ENCODE measurements at places on chromosomes 6 and 20. TPM values are rescaled to one million over a fixed set of nuclear protein-coding genes. Genes with fewer than 3 reads are reported as not detected.

ELMO2 gene
- 55.6 TPM for total RNA-seq

SLC22A3 gene
- total RNA-seq, result 6.7 TPM

COL19A1 gene
- not detected for total RNA-seq

CD40 gene
- 20.6 TPM for total RNA-seq

KCNK15 gene
- 6.3 TPM for total RNA-seq

SFTA2 gene
- total RNA-seq, result not detected

PLN gene
- total RNA-seq, result 3.4 TPM

GLP1R gene
- not detected for total RNA-seq

C4A gene
- total RNA-seq, result 16.6 TPM
